ENCODE measurements at places on chromosomes 3 and 15. TPM values are rescaled to one million over a fixed set of nuclear protein-coding genes. Genes with fewer than 3 reads are reported as not detected.

Gene LMOD3
- 0.04 TPM for polyA plus RNA-seq

DNA sequence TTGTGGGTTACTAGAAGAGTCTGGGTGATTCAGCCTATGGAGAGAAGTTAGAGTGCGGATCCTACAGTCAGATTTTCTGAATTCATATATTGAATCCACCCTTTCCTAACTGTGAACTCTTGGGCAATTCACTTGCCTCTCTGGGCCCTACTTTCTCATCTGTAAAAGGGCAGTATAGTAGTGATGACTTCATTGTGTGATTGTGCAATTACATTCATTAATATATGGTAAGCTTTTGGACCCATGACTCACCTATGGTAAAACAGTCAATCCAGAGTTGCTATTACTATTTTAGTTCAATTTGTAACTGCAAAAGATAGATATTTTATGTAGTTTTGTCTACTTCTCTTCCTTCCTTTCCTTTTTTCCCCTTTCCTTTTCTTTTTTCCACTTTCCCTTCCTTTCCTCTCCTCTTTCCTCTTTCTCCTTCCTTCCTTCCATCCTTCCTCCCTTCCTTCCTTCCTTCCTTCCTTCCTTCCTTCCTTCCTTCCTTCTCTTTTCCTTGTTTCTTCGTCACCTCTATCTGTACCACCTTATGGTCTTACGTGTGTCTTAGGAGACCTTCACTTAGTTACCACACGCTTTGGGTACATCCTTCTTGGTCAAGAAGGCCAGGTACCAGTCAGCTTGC lies 37.0 kb downstream of the GMNC start:
- DNase-seq: no peak

- DNase-seq: no peak
Measured at GRCh38 chr3:125250973-125251372, 38.4 kb upstream of the SLC12A8 start.

Gene SCG3
- polyA plus RNA-seq: 0.39 TPM

DNA sequence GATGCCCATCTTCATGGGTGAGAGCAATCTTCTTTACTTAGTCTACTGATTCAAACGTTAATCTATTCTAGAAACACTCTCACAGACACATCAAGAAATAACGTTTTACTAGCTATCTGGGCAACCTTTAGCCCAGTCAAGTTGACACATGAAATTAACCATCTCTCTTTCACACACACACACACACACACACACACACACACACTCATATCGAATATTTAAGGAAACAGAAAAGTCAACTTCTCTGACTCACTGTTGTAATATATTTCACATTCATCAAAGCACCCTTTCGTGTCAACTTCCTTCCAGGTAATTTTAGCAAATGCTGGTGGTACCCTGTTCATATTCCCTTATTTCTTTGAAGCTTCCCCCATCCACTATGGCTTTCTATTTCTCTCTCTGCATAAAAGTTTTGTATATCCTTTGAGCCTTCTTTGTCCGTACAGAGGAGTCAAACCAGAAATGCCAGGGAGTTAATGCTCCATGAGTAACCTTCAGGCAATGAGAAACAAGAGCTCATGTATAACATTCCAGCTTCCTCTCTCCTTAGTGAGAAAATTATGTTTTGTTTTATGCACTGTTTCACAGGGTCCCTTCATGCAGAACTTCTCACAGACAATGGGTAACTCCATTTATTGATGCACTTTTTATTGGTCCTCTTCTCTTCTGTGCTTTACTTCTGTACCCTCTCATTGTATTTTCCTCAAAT lies 335.5 kb upstream of the CBLB start:
- DNase-seq: peak; percentile 14

Gene C2CD4A
- polyA plus RNA-seq: 0.28 TPM

DNA sequence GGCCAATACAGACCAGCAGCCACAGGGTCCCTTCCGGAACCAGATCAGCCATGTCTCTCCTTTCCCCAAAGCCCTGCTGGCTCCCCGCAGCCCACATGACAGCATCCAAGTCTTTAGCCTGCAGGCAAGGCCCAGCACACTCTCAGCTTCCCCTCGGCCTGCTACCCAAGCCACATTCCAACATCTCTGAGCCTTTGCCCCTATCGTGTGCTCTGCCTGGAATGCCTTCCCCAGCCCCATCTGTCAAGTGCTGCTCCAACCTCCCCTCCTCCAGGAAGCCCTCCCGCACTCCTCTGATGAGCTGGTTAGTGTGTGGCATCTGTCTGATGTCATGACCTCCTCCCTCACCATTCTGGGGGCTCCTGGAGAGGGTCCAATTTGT lies 8.5 kb downstream of the PLXND1 start:
- no peak for DNase-seq

GRCh38 chr3:80993241-80993945 lies 768.1 kb downstream of the GBE1 start:
- DNase-seq: no peak

Gene CKMT1A
- polyA plus RNA-seq: 3.1 TPM

Gene FANCD2OS
- polyA plus RNA-seq: 1.2 TPM

Gene CCDC54
- not detected for polyA plus RNA-seq

- DNase-seq: no peak
Measured at GRCh38 chr3:130491431-130491830, 25.5 kb upstream of the COL6A6 start.

GRCh38 chr3:100941451-100941850 lies 51.8 kb downstream of the ABI3BP start:
- DNase-seq: no peak

Gene CPNE4
- polyA plus RNA-seq: 0.44 TPM

- no peak for DNase-seq
Measured at GRCh38 chr15:30895461-30896210, 8.1 kb upstream of the FAN1 start.

Gene ACAP2
- 34.6 TPM for polyA plus RNA-seq

Gene KNL1
- 21.3 TPM for polyA plus RNA-seq

- DNase-seq: no peak
Measured at GRCh38 chr3:132242790-132243189, 74.4 kb upstream of the ACP3 start.

DNA sequence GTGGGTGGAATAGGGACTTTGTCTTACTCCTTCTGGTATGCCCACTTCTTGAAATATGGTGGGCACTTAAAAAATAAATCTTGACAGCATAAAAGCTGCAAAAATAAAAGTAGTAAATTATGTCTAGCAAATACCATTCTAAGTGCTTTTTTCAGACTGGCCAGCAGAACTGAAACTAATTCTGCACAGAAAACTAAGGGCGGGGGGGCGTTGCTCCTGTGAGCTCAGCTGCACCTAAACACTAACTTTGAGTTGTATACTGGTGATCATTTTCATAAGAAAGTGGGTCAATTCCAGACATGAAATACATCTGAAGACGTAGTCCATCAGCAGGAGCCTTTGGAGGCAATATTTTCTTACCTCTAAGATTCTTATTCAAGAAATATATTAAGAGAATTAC lies 114.8 kb downstream of the WDR76 start:
- DNase-seq: no peak

DNA sequence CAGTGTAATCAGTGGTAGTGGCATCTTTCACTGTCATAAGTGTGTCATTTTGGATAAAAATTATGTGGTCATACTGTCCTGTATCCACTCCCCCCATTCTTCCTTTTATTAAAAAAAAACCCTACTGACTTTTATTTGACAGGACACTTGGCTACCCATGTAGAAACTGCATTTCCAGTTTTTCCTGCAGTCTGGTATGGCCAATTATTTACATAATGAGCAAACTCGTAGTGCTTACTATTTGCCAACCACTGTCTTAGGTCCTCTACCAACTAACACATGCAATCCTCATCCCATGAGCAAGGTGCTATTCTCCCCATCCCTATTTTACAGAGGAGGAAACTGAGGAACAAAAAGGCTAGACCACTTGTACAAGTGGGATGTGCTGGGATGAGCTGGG lies 129.1 kb downstream of the MECOM start:
- no peak for DNase-seq

GRCh38 chr3:184237807-184238206 lies 8.4 kb downstream of the VWA5B2 start:
- DNase-seq: no peak

DNA sequence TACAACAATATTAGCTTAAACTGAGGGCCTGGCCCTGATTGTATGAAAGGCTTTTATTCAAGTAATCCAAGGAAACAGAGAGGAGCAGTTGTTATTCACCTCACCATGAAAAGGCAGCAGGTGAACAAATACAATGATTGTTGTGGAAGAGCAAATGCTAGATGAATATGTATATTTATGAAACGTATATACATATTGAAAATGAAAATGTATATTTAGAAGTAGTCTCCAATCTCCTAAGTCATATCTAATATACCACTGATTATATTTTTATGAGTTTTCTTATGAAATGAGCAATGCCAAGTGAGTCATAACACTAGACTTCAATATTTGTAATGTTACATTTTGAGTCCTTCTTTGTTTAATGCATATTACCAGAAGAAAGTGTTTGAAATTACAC lies 116.2 kb upstream of the KCNMB2 start:
- no peak for DNase-seq

- no peak for DNase-seq
Measured at GRCh38 chr15:72189250-72189902, 8.2 kb downstream of the GRAMD2A start.

DNA sequence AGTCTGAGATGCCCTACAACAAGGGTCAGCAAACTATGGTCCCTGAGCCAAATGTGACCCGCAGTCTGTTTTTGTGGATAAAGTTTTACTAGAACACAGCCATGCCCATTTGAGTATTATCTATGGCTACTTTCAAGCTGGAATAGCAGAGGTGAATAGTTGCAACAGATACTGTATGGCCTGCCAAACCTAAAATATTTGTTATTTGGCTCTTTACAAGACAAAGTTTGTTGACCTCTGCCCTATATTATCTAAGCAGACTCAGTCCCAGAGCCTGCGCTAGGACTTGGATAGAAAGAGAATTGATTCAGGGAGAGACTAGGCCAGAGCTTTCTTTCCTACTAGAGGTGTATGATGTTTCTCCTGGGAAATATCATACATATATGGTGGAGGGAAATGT lies 81.7 kb upstream of the NMNAT3 start:
- no peak for DNase-seq

DNA sequence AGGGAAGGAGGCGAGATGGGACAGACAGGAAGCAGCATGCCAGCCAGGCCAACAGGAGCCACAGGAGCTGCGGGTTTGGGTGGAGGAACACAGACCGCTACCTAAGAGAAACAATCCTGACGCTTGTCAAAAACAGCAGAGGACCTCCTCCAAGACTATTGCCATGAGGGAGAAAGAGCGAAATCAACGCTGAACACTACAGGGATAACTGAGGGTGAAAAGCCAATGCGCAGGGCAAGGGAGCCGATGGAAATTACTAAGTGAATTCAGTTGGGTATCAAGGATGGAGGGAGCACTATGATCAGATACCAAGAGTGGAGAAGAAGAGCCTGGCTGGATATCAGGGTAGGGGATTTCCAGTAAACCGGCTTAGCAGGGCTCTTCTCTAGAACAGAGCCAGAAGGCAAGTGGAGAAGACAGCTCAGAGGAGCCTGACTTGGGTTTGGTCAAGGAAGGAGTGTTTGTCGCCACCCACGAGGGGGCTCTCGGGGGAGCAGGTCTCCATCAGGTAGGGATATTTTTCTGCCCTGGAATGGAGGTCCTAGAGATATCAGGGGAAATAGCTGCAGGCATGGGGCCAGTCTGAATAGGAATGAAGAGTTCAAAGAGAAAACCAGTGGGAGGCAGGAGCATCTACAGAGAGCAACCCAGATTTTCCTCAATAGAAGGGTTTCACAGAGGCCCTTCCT lies 48.4 kb downstream of the SLC41A3 start:
- no peak for DNase-seq

Gene TPM1
- polyA plus RNA-seq: 494 TPM

Gene ACOX2
- 36.4 TPM for polyA plus RNA-seq

DNA sequence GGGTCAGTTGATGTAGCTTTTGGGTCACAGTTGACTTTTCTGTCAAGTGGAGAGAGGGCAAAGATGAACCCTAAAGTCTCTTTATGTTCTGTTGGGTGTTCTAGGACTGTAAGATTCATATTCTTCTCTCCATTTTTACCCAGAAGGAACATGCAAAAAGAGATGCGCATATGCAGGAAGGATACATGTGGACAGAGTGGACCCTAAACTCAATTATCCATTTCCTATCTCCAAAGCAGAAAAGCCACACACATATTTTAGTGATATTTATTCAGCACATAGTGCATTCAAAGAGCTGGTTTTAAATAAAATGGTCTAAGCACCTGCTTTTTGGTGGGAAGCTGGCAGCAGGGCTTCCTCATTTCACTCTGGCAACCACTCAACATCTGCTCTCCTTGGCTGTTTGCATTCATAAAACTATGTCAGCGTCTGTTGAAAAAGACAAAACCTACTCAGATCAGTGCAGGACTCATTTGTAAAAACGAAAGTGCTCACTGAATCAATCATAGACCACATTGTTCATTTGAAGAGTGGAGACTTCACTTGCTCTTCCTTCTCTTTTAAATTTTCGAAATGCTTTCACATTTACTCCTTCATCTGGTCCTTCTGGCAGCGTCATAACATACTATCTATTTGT lies 96.6 kb downstream of the SEMA6D start:
- no peak for DNase-seq

Gene CYP1A1
- polyA plus RNA-seq: 0.03 TPM

GRCh38 chr3:27385504-27385903 lies 16.3 kb upstream of the NEK10 start:
- DNase-seq: no peak

DNA sequence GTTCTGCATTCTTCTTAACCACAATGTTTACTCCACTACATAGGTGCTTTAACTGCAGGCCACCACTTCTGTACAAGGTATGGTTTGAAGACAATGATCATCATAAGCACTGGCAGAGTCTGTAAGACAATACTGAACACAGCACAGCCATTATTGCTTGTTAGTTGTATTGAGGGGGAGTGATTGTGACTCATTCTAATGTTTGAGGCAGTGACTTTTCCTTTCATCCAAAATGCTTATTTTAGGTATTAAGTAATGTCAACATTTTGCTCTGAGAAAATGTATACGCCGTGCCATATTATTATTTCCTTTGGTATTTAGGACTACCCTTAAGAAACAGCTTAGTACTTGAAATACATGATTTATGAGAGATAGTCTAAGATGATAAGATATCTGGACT lies 618.2 kb upstream of the ZNF717 start:
- DNase-seq: no peak

Gene SEMA7A
- polyA plus RNA-seq: 7.9 TPM

DNA sequence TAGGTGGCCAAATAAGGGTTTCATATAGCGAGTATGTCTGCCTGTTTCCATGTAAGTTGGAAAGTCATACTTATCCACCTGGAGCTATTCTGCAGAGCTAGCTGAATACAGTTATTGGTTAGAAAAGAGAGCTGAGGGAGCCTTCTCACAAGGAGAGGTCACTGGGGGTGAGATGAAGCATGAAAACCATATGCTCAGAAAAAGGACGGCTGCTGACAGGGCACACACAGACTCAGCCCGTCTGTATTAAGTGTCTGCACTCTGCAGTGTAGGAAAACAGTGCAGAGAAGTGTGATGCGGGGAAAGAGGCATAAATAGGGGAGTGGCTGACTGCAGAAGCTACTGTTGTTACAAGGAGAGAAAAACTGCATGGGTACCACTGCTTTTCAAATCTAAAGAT lies 58.2 kb downstream of the C3orf70 start:
- no peak for DNase-seq

DNA sequence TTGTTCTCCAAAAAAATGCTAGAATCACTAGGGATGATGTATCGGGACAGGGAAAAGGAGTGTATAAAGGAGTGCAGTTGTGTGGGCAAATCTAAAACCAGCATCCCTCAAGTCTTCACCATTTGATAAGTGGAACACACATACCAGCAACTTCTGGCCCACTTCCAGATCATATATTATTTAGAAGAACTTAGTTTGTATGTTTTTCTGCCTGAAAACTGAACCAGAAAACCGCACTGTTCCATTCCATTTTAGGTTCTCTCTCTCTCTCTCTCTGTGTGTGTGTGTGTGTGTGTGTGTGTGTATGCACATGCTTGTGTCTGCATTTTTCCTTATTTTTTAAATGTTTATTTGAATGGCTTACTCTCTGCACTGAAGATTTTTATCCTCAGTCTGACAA lies 93.5 kb downstream of the SERPINI1 start:
- DNase-seq: no peak

Gene UROC1
- 0.08 TPM for polyA plus RNA-seq

Measured in right renal pelvis (tissue), 4 donors.